Fibroblast of villous mesenchyme (primary cell): ENCODE measurements at places on chromosomes 5 and 9. TPM values are rescaled to one million over a fixed set of nuclear protein-coding genes. Genes with fewer than 3 reads are reported as not detected.

CCL28 gene
- total RNA-seq, result 1.3 TPM in 2 replicates

TUSC1 gene
- total RNA-seq, result 6.9 and 12.2 TPM in 2 replicates

GGTA1 gene
- total RNA-seq, result not detected in 2 replicates

CACFD1 gene
- 3.9 and 7.7 TPM in 2 replicates for total RNA-seq

TAF1L gene
- under 0.01 TPM in 1 of 2 replicates, not detected in the other for total RNA-seq

SHROOM1 gene
- 6.1 and 6.5 TPM in 2 replicates for total RNA-seq

ABCA1 gene
- total RNA-seq, result 88.3 and 132 TPM in 2 replicates

TLN1 gene
- 369 and 428 TPM in 2 replicates for total RNA-seq

ZBED3 gene
- total RNA-seq, result 1.3 and 2.6 TPM in 2 replicates

CD14 gene
- total RNA-seq, result 0.97 and 2.2 TPM in 2 replicates

GADD45G gene
- 0.43 and 0.64 TPM in 2 replicates for total RNA-seq

PDCD1LG2 gene
- total RNA-seq, result 31.6 and 59.6 TPM in 2 replicates

IL5 gene
- total RNA-seq, result not detected in 2 replicates

CCNI2 gene
- under 0.01 TPM in 1 of 2 replicates, not detected in the other for total RNA-seq

PRDM9 gene
- not detected in 2 replicates for total RNA-seq

CDH9 gene
- total RNA-seq, result not detected in 2 replicates

NPR2 gene
- 16.4 and 19.9 TPM in 2 replicates for total RNA-seq

PITX1 gene
- total RNA-seq, result 19.9 and 66.7 TPM in 2 replicates

LCN10 gene
- under 0.01 TPM in 1 of 2 replicates, not detected in the other for total RNA-seq

RNF208 gene
- under 0.01 TPM in 1 of 2 replicates, not detected in the other for total RNA-seq

IFNK gene
- total RNA-seq, result not detected in 2 replicates
